ENCODE measurements at places on chromosomes 2 and 18. TPM values are rescaled to one million over a fixed set of nuclear protein-coding genes. Genes with fewer than 3 reads are reported as not detected.

- no peak for DNase-seq
Measured at GRCh38 chr2:158179660-158180059, 78.0 kb downstream of the UPP2 start.

- DNase-seq: no peak
Measured at GRCh38 chr18:70559446-70559845, 270.6 kb downstream of the SOCS6 start.

The ALLC gene
- total RNA-seq: not detected

DNA sequence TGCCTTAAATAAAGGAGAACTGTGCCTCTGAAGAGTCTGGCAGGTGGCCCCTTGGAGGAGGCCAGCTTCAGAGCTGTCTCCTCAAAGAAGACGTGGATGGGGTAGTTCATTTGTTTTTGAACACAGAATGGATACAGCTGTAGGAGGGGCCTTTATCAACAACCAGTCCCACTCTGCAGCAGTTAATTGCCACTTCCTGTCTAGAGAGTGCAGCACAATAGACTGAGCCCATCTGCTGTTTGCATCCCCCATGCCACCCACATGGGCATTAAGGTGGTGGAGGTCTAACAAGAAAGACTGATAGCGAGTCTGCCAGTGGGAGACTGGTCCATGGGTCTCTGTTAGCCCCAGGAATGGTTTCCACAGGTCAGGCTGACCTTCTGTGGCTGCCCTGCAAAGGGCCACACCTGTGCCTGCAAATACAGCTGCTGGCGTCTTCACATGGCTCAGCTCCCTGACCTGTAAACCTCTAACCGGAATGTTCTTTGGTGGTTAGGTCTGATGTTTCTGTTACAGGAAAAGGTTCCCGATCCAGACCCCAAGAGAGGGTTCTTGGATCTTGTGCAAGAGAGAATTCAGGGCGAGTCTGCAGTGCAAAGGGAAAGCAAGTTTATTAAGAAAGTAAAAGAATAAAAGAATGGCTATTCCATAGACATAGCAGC lies 153.3 kb upstream of the ITGA6 start:
- DNase-seq: no peak

DNA sequence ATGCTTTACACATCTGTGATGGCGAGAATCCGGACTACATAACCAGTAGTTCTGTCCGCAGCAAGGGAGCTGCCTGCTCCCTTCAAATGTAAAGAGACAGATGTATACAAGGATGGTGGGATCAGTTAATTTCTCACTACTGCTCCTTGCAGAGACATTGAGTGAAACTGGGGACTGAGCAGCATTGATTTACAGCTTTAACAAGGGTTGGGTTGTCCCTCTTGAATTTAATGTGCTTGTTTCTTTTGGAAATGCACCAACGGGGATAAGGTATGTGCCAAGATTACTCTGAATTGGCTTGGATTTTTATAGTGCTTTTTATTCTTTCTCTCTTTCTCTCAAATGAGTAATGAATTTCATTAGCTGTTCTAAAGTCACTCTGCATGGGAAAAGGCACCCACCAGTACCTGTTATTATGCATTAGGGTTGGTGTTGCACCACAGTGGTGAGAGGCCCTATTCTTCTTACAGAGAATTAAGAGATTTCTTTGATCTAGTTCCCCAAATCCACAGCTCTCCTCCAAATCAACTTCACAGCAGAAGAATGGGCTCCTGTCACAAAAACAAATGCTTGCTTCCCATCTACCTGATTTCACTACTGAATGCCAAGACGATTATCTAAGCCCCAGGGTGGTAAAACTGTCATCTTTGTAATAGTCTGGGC lies 107.6 kb downstream of the DOCK10 start:
- no peak for DNase-seq

The CDK5R2 gene
- 0.59 TPM for total RNA-seq

DNA sequence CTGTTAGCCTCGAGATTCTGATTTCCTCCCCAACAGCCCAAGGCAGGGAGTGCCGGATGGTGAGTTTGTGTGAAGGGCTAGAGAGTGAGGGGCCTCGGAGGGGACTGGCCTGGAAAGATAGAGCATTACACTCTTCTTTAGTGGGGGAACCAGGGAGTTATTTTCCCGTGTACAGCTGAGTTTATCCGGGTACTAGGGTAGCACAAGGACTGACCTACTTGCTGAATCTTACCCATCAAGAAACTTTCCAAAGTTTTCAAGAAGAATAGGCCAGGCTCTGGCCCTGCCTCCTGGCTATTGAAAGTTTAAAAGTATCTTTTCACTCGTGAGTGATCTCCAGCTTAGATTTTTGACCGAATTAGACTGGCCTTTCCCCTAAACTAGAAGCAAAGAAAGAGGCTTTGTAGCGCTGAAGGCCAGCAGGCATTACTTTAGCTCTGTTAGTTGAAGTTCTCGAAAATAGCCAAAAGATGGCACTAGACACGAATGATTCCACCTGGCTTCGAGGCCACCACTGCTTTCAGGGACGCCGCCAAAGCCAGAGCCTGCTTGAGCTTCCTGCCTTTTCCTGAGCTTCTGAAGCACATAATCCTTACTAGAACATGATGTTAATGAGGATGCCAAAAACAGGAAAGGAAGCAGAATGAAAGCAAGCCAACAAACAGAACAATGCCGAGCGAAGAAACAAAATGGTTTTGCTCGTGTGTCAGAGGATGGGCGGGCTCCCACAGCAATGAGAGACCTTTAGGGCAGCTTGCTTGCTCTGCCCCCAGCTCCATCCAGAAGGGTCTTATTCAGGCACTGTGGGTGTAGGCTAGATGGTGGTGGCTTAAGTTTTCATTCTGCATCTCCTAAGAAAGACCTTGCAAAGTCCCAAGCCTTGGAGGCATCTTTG lies 55.8 kb downstream of the TSN start:
- peak; percentile 51 for DNase-seq

GRCh38 chr2:149122516-149122915 lies 84.0 kb downstream of the LYPD6B start:
- no peak for DNase-seq

GRCh38 chr2:128027278-128027800 lies 520 bp downstream of the SAP130 start:
- peak; percentile 100 for DNase-seq

The TNFAIP6 gene
- not detected for total RNA-seq

The MAP2 gene
- total RNA-seq: 10.6 TPM

The TACR1 gene
- 0.08 TPM for total RNA-seq

GRCh38 chr2:135960656-135961551 lies 24.5 kb downstream of the DARS1 start:
- DNase-seq: no peak

The DTNA gene
- 37.5 TPM for total RNA-seq

The COL4A4 gene
- total RNA-seq: 5.7 TPM

GRCh38 chr2:235746257-235746934 lies 252.6 kb downstream of the AGAP1 start:
- peak; percentile 77 for DNase-seq

DNA sequence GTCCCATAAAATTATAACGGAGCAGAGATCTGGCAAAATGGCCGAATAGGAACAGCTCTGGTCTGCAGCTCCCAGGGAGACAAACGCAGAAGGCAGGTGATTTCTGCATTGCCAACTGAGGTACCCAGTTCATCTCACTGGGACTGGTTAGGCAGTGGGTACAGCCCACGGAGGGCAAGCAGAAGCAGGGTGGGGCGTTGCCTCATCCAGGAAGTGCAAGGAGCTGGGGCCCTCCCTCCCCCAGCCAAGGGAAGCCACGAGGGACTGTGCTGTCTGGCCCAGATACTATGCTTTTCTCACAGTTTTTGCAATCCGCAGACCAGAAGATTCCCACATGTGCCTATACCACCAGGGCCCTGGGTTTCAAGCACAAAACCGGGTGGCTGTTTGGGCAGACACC lies 22.8 kb downstream of the ICA1L start:
- no peak for DNase-seq

The THSD7B gene
- 0.09 TPM for total RNA-seq

The CSRNP3 gene
- 1.9 TPM for total RNA-seq

The NCKAP1 gene
- total RNA-seq: 43.2 TPM

GRCh38 chr2:36650031-36650829 lies 46.3 kb upstream of the VIT start:
- DNase-seq: no peak

- DNase-seq: no peak
Measured at GRCh38 chr2:128781585-128782385, 463.1 kb upstream of the HS6ST1 start.

DNA sequence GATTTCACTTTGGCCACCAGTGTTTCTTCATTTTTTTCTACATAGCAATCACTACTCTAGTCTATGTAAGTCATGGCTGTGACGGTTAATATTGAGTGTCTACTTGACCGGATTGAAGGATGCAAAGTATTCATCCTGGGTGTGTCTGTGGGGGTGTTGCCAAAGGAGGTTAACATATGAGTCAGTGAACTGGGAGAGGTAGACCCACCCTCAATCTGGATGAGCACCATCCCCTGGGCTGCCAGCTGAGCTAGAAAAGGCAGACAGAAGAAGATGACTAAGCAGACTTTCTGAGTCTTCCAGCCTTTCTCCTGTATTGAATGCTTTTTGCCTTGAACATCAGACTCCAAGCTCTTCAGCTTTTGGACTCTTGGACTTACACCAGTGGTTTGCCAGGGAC lies 265.0 kb upstream of the SLC8A1 start:
- DNase-seq: no peak

GRCh38 chr2:204869132-204869823 lies 324.0 kb downstream of the PARD3B start:
- no peak for DNase-seq

DNA sequence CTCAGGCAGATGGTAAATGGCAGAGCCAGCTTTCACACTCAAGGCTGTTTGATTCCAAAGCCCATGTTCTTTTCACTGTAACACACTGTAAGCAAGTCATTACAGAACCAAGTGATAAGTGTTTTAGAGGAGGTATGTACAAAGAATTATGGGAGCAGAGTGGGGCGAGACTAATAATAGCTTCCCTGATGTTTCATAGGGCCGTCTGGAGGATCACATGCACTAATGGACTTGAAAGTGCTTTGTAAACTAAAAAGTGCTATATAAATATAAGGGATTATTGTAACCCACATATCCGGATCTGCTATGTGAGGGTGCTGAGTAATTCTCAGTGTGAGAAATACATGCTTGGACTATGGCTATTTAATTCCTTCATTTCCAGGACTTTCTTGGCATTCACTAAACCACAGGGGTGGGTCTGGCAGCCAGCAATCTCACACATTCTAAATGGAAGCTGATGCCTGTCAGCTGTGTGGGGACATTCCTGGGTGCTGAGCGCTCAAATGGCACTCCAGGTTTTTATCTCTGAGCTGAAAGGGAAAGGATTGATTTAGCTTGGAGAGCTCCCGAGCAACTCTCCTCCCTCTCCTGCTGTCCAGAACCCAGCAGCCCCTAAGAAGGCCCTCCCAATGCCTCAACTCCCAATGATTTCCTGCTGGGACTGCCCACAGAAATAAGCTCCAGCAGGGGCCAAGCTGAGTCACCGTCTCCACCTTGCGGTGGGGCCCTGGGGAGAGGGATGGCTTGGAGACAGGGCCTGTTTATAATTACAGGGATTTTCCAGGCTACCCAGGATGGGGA lies 222.8 kb downstream of the SOX11 start:
- no peak for DNase-seq

GRCh38 chr2:160308476-160308875 lies 108.4 kb upstream of the ITGB6 start:
- DNase-seq: no peak

DNA sequence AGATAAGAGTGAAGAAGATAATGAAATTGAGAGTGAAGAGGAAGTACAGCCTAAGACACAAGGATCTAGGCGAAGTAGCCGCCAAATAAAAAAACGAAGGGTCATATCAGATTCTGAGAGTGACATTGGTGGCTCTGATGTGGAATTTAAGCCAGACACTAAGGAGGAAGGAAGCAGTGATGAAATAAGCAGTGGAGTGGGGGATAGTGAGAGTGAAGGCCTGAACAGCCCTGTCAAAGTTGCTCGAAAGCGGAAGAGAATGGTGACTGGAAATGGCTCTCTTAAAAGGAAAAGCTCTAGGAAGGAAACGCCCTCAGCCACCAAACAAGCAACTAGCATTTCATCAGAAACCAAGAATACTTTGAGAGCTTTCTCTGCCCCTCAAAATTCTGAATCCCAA lies 15.7 kb downstream of the MSH6 start:
- DNase-seq: no peak

The KYNU gene
- 0.12 TPM for total RNA-seq

The GPBAR1 gene
- total RNA-seq: 0.42 TPM

GRCh38 chr2:3597567-3597966 lies 2.7 kb downstream of the COLEC11 start:
- DNase-seq: no peak

The FBXO15 gene
- 0.79 TPM for total RNA-seq

DNA sequence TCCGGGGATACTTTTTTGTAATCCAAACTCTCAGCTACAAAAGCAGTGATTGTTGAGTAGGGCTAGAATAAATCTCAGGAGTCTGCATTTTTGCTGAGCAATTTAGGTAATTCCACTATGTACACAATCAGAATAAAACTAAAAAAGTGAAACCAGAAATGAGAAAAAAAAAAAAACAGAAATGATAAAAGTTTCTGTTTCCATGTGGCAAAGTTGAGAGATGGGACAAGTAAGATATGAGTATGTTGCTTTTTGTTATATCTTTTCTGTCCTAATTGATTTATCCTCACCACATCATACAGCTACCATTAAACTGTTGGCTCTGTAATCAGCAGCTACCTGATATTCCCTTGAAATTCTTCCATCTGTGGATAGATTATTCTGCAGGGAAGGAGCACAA lies 92.7 kb downstream of the VWC2L start:
- no peak for DNase-seq

GRCh38 chr18:8607776-8608742 lies 1.2 kb upstream of the RAB12 start:
- DNase-seq: no peak
